ENCODE measurements at places on chromosomes 13 and 19. TPM values are rescaled to one million over a fixed set of nuclear protein-coding genes. Genes with fewer than 3 reads are reported as not detected.

DNA sequence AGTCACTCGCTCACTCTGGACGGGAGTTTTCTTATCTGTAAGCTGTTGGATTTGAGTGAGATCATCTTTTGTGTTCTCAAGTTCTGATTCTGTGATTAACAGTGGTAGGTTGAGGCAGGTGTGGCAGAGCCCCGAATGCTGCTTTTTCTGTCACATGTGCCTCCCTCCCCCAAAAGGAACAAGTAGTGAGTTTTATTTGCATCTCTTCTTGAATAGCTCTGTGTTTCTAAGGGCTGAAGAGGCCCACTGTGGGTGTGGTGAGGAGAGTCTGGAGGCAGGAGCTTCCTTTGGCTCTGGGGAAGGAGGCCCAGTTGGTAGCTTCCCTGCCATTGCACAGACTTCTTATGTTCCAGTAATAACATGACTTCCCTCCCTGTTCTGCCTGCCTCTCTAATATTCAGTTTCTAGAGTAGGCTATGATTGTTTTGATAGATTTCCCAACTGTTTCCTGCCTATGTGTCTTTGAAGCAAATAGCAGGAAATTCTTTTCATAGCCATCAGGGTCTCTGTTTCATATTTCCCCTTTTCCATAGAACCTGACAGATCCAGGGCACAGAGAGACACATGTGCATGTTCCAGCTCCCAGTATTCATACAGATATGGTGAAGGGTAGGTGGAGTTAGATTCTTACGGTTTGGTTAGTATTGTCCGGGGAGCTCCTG lies 23.9 kb upstream of the CXCL17 start:
- no peaks in the 10 kb centered on the region for H3K36me3 ChIP-seq
- no peak for DNase-seq
- H3K4me3 ChIP-seq = no peak overlapping the region
- H3K27ac ChIP-seq = no peak overlapping the region

Gene DIRAS1
- 2.0 TPM for total RNA-seq

DNA sequence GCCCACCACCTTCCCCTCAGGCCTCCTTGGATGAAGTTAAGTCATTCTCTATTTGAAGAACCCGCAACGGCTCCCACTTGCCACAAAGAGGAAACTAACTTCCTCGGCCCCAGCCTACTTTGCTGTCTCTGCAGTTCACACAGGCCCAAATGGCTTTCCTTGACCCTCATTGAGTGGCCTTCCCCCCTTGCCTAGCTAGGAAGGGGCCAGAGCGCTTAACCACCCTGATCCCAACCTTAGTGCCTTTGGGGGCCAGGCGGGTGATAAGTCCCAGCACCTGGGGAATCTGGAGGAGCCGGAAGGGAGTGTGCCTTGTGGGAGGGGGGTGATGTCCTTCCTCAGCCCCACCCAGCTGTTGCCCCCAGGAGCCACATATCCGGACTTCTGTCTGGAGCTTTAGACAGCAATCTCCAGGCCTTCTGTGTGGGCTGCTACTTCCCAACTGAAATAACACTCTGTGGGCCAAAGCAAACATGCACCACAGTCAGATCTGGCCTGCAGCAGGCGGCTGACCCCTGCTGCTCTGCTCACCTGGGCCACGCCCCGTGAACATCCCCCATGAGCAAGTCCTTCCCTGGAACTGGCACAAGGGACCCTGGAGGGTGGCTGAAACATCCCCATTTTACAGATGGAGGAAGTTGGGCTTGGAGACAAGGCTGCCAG lies 10.5 kb downstream of the NECTIN2 start:
- no peak for DNase-seq
- H3K27me3 ChIP-seq = no peaks in the 10 kb centered on the region
- no peak overlapping the region for H3K4me3 ChIP-seq
- H3K4me1 ChIP-seq = no peaks in the 10 kb centered on the region
- H3K27ac ChIP-seq = no peak overlapping the region
- no peaks in the 10 kb centered on the region for H3K36me3 ChIP-seq

Gene EXOC3L2
- total RNA-seq = not detected

Gene FREM2
- not detected for total RNA-seq

DNA sequence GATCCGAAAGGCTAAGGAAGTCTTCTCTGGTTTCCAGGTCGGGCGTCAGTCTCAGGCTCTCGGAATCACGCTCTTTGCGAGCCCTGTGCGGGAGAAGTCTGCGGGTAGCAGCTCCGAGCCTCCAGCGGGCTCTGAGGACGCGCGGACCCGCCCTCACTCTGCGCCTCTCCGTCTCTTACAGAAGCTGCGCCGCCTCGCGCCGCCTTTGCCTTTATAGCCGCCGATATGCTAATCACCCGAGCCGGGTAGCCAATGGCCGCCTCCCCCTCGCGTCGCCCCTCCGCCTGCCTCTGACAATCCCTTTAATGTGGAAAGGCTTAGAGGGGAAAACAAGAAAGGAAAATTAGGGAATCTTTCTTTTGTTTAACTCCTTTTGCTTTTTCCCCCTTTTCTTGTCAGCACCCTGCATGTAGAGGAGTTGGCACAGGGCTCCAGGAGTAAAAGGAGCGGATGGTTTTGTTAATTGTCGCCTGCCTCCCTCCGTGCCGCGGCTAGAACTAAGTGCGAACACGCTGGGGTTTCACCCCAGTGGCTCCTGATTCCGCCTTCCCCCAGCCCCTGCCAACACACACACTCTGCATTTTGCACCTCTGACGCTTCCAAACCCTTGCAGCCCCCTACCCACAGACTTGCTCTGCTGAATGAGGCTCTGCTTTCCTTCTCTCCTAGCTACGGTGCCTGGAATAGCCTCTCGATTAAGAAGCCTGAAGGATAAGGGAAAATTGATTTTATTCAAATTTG lies at the start of gene PCDH8:
PCDH8 (minus strand) TSS at position 186 of the 741 bp plus-strand sequence. CDS start 204 bp downstream, outside the sequence.
- no peak within 1 kb of the TSS for H3K4me3 ChIP-seq
- peaks cover 7% of the 10 kb centered on the region for H3K27me3 ChIP-seq
- H3K36me3 ChIP-seq = no peaks in the 10 kb centered on the region
- DNase-seq = no peak
- no peaks in the 10 kb centered on the region for H3K4me1 ChIP-seq
- no peak within 1 kb of the TSS for H3K27ac ChIP-seq

Measured in PC-3 (cell line).